CD4-positive, alpha-beta T cell treated with Interferon alpha-2 for 1 hour (primary cell): ENCODE measurements at places on chromosomes 16 and 17.

GRCh38 chr16:84992717-84993075 is 18.6 kb downstream of the ZDHHC7 start:
- no peak for DNase-seq

DNA sequence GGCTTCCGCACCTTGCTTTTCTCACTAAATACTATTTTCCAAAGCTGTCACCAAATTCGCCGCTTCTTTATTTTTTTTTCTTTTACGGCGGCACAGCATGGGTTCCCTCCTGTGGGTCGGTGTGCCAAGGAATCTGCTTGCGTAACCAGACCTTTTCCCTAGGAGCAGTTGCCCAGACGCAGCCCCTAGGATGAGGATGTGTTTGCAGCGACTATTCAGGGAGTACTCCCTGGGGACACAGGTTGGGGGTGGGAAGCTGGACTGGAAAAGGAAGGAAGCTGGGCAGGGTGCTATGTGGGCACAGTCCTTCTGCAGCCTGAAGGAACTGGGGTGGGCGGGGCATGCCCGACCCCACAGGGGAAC is 49.0 kb upstream of the ZCCHC14 start:
- DNase-seq = no peak

DNA sequence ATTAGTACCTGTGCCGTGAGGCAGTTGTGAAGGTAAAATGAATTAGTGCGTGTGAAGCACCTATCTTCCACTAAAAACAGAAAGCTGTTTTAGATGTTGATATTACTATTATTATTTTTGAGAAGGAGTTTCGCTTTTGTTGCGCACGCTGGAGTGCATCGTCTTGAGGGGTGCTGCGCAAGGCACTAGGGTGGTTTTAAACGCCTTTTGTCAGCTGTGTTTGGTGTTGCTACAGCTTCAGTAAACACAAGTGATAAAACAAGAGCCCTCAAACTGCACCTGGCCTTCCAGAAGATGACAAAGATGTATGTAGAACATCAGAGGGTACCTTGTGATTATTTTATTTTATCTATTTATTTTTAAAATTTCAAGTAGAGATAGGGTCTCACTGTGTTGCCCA is 38.2 kb downstream of the PLCG2 start:
- peak; percentile 39 for DNase-seq

- DNase-seq = no peak
Measured at GRCh38 chr16:62079236-62079635, 43.0 kb upstream of the CDH8 start.

- no peak for DNase-seq
Measured at GRCh38 chr17:17077861-17078732, 35.8 kb downstream of the MPRIP start.

- DNase-seq = no peak
Measured at GRCh38 chr17:6523330-6523729, 33.0 kb downstream of the PITPNM3 start.

GRCh38 chr16:3282103-3282729 is 1.1 kb upstream of the ZNF263 start:
- DNase-seq = no peak

- no peak for DNase-seq
Measured at GRCh38 chr17:22411185-22411784, 719.0 kb downstream of the KCNJ18 start.

GRCh38 chr16:49961089-49961488 is 63.9 kb upstream of the CNEP1R1 start:
- no peak for DNase-seq

DNA sequence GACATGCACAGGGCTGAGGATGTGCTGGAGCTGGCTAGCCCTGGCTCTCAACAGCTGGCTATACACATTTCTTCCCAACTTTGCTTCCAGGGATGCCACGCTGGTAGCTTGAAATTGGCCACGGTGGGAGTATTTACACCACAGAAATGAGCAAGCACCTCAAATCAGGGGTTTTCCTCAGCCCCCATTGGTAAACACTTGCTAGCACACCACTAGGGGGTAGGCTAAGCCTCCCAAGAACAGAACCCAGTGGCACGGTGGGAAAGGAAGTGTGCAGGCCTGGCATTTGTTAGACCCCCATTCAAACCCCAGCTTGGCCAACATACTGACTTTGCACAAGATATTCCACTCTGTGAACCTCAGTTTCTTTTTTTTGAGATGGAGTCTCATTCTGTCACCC is 12.9 kb downstream of the DRC3 start:
- DNase-seq = no peak

DNA sequence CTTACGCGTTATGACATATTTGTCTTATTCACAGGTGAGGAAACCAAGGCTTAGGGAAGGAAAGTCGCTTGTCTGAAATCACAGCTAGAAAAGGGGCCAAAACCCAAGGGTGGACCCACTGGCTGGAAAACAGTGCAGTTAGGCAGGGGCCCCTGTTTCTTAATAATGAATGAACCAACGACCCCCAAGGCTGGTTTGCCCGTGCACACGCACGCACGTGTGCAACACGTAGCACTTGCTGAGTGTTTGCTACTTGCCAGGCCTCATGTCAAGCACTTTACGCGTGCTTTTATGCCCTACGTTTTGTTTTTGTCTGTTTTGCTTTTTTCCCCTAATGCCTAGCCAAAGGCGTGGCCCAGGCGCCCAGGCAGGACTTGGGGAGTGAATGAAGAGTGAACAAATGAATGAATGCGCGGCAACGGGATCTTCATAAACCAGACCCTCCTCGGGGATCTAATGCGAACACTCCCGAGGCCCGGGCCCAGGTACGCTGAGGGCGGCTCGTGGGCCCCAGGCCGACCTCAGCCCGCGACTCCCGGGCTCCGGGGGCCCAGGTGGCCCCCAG is 571 bp upstream of the USP10 start:
- no peak for DNase-seq

- DNase-seq = no peak
Measured at GRCh38 chr17:8746501-8747236, 2.0 kb upstream of the CCDC42 start.

DNA sequence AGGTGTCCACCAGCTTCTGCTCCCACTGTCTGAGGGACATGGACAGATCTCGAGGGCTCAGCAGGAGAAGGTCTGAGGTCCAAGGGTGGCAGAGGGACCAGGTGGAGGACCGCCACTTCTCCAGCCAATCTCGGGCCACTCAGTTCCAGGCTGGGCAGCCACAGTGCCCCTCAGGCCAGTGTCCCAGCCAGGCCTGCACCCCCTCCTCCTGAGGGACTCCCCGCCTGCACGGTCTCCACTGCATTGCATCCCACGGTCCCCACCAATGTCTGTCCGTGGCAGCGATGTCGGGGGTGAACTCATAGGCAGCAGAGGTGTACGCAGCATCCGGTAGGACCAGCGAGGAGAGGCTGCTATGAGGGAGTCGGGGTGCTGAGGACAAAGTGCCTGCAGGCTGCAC is 64.2 kb upstream of the DOC2B start:
- no peak for DNase-seq

GRCh38 chr17:28147017-28147416 is 104.5 kb downstream of the NLK start:
- no peak for DNase-seq

- DNase-seq = no peak
Measured at GRCh38 chr16:89137666-89138512, 33.7 kb upstream of the CDH15 start.

DNA sequence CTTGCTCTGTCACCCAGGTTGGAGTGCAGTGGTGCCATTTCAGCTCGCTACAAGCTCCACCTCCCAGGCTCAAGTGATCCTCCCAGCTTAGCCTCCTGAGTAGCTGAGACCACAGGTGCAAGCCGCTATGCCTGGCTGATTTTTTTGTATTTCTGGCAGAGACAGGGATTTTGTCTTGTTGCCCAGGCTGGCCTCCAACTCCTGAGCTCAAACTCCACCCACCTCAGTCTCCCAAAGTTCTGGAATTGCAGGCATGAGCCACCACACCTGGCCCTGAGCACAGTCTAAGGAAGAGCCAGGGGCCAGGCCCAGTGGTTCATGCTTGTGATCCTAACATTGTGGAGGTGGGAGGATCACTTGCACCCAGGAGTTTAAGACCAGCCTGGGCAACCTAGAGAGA is 21.8 kb upstream of the BCO1 start:
- no peak for DNase-seq

DNA sequence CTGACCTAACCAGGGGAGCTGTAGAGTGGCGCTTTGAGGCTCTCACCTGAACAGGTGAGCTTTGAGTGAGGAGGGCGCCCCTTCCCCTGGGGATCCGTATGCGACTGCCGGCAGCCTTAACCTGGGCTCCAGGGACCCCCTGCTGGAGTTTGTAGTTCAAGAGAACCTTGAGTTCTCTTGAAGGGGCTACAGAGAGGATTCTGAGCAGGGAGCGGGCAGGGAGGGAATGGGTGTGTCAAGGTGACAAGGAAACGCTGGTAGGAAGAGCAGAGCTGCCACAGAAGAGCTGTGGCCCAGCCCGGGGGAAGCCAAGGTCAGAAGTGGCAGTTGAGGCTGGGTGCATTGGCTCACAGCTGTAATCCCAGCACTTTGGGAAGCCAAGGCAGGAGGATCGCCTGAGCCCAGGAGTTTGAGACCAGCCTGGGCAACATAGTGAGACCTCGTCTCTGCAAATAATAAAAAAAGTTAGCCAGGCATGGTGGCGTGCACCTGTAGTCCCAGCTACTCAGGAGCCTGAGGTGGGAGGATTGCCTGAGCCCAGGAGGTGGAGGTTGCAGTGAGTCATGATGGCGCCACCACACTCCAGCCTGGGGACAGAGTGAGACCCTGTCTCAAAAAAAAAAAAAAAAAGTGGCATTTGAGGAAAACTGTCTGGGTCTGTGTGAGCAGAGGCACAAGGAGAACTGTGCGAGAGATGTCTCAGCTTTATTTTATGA is 1.2 kb downstream of the LLGL2 start:
- DNase-seq = no peak

DNA sequence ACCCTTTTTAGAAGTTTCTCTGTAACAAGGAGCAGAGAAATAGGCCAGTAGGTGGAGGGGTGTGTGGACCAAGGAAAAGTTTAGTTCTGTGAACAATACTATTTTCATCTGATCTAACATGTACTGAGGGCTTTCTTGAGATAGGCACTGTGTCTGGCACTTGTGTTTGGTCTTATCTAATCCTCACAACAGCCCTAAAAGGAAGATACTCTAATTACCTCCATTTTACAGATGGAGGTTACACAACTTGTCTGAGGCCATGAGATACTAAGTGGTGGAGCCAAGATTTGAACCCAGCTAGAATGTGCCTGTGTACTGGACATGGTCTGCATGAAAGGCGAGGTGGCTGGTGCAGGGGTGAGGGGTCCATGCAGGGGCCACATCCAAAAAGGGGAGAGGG is 4.5 kb downstream of the TNFSF12 start:
- no peak for DNase-seq

DNA sequence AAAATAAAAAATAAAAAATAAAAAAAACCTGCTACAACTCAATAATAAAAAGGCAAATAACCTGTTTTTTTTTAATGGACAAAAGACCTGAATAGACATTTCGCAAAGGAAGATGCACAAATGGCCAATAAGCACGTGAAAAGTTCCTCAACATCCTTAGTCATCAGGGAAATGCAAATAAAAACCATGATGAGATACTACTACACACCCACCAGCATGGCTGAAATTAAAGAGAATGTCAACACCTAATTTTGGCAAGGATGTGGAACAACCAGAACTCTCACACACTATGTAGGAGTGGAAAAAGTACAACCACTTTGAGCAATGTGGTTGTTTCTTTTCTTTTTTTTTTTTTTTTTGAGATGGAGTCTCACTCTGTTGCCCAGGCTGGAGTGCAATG is 24.6 kb downstream of the COG7 start:
- DNase-seq = no peak

GRCh38 chr17:14091367-14091766 is 22.1 kb downstream of the COX10 start:
- DNase-seq = no peak

DNA sequence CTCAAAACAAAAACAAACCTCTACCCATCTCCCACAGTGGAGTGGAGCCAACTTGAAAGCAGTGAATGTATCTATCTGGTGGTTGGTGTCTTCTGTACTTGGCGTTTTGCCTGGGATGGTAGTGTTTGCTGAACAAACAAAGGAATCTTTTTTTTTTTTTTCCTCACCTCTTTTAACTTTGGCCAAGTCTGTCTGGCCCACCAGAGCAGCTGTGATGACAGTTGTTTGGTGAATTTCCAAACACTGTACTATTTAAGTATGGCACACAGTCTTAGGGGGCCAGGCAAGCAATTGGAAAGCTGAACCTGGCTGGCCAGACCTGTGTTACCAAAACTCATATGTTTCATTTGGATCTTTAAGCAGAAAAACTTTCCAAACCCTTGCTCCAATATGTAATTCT is 101.8 kb upstream of the CDH13 start:
- DNase-seq = no peak

GRCh38 chr16:5349670-5350517 is 252.3 kb upstream of the EEF2KMT start:
- no peak for DNase-seq

- peak; percentile 5 for DNase-seq
Measured at GRCh38 chr17:47279062-47279801, 25.6 kb downstream of the ITGB3 start.

DNA sequence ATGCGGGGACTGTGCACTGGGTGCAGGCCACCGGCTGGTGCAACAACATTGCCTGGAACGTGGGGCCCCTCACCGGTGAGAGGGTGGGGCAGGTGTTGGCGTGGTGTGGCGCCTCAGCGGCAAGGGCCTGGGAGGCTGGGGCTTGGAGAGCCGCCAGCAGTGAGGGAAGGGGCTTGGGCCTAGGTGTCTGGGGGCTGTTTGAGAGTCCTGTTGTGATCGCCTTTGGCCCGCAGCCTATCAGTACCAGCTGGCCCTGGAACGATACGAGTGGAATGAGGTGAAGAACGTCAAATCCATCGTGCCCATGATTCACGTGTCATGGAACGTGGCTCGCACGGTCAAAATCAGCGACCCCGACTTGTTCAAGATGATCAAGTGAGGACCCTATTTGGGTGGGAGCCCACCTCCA is 2.6 kb upstream of the TMEM88 start:
- no peak for DNase-seq

DNA sequence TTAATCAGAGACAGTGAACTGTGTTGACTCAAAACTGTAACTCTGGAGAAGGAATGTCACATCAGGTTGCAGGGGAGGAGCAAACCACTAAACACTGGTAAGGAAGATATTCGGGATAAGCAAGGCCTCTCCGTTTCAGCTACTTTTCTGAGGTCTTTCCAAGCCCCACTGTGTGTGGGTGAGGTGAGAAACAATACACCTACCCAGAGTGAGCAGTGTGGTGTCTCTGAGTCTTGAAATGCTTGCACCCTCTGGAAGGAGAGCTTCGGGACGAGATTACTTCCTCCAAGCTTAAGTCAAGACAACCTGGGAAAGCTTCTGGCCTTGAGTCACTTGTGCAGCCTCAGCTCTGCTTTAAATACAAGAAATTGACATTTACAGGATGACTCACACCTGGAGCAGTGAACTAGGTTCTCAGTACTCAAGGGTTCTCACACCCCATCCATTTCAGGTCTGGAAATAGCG is 2.5 kb upstream of the MAP3K14 start:
- no peak for DNase-seq

DNA sequence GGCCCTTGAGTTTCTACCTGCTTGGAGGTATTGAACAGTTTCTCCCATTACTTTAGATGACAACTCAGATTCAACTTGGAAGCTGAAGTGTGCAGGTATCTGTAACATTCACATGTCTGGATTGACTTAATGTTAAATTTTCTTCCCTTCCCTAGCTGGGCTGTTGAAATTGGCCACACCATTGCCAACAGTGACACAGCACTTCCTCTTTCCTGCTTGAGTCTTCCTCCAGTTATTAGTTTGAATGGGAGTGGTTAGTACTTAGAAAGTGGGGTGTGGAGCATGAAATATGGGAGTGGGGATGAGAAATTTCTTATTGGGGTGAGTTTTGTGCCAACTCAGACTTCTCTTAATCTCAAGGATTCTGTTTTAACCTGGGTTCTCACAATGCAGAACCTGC is 454.9 kb downstream of the KCNJ2 start:
- peak; percentile 1 for DNase-seq

GRCh38 chr17:74274060-74274708 is at the start of gene DNAI2:
Gene DNAI2, plus strand, starts transcription at chr17:74274234. Its CDS starts 7,584 bp downstream, at chr17:74281818.
- DNase-seq = peak; percentile 52
